ENCODE measurements at places on chromosomes 13 and 19.

DNA sequence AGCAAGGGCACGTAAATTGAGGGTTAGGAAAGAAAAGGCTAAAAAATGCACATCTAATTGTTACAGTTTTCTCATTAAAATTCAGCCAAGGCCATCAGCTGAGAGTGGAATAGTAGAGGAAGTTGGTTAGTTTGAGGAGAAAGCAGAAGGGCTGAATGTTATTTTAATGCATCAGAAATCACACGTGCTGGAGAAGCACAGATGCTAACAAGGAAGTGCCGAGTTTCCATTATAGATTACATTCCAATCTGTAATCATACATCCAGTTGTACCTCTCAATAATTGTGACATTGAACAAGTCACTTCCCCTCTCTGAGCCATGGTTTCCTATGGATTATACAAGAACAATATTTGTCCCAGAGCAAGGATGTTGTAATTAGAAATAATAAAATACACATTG, 25.1 kb downstream of the FPR3 start:
- DNase-seq: no peak

GRCh38 chr19:11421371-11422098, 2.4 kb upstream of the RGL3 start:
- DNase-seq: no peak

- no peak for DNase-seq
These were observed 1.9 kb upstream of the GTF2F1 start for GRCh38 chr19:6394831-6395230.

- peak; percentile 83 for DNase-seq
These were observed at the start of gene ZBTB32 for GRCh38 chr19:35704218-35704617. ZBTB32 (plus strand) TSS chr19:35704558; CDS start chr19:35714627, 10,069 bp downstream.

- DNase-seq: no peak
These were observed 48.6 kb upstream of the UBE2L5 start for GRCh38 chr13:30373727-30374126.

DNA sequence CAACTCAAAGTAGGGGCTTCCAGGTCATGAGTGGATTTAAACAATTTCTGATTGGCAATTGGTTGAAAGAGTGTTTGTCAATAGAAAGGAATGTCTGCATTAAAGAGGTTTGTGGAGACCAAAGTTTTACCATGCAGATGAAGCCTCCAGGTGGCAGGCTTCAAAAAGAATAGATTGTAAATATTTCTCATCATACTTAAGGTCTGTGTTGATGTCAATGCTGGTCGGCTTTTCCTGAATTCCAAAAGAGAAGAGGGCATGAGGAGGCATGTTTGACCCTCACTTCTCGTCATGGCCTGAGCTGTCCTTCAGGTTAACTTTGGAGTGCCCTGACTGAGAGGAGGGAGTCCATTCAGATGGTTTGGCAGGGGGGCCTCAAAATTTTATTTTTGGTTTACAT, 125.4 kb upstream of the RFC3 start:
- DNase-seq: no peak

DNA sequence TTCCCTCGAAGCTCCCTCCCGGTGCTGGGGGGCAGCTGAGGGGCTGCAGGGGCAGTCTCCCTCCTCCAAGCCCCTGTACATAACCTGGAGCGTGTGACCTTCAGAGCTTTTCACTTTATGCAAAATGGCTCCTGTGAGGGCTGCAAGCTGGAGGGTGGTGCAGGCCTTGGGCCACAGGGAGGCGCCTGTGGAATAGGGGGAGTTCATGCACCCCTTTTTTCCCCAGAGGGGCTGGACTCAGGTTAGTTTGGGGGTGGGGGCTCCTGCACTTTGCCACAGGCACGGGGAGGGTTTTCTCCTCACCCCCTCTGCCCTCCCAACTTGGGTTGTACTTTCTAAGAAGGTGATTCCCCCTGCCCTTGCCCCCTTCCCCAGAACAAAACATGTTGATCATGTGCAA, 6.6 kb upstream of the PRR19 start:
- DNase-seq: no peak

DNA sequence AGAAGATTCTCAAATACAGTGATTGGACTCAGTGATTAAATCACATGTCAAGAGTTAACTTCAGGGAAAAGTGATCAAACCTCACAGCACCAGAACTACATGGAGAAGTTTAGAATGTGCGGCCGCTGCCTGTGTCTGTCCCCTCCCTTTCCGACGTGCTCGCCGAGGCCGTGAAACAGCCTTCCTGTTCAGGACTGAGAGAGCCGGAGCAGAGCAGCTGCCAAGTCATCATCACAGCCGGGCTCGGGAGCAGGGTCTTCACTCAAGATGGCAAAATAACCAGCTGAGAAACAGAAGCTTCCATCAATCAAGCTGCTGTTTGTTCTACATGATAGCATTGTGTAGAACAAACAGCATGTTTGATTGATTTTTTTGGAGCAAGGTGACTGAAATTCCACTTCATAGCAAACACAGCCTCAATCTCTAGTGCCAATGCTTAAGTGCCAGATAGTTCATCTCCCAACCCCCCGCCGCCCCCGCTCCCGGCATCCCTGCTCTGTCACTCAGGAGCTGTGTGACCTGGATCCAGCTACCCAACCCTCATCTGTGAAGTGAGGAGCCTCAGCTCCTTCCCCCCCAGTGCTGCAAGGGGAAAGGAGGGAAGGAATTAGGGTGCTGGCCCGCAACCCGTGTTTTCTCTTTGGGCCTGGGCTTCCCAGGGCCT, 70.6 kb downstream of the HSPH1 start:
- DNase-seq: peak; percentile 21

Measured in hepatic stellate cell (primary cell).